ENCODE measurements at places on chromosomes 13 and 19.
A peak's percentile ranks its signal among the peaks of the same experiment; 100 is the strongest.

DNA sequence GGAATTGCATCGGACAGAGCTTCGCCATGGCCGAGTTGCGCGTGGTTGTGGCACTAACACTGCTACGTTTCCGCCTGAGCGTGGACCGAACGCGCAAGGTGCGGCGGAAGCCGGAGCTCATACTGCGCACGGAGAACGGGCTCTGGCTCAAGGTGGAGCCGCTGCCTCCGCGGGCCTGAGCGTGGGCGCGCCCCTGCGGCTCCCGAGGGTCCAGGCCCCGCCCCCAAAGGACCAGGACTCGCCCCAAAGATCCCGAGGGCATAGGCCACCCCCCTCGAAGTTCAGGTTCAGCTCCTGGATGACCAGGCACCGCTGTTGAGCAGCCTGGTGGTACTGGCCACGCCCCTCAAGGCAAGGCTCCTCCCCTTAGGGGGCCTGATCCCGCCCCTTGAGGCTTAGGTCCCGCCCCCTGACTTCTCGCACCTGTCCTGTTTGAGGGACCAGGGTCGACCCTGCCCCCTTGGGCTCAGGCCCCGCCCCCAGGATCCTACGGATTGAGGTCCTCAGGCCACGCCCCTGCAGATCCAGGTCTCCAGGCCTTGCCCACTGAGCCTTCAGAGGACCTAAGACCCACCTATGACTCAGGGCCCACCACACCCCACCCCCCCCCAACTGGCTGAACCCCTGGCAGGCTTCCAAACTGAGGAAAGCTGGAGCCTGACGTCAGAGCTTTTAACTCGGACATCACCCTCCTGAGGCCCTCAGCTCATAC, 43.1 kb downstream of the CYP4F22 start:
- no peak for DNase-seq

DNA sequence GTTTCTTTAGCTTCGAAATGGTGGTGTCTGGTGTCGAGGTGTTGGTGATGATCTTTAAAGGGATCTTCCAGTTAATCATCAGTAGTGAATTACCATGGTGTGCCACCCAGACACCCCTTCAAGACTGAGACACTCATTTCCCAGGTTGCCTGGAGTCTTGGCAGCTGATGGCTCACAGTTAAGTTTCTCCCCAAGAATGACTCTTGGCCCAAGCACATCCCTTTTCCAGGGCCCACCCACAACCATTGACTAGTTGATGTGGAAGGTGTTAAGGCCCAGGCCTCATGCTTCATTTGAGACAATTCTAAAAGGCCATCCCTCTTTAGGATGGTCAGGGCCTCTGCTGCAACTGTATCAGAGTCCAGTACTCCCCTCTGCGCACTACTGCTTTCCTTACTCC, 145.5 kb downstream of the FOXO1 start:
- DNase-seq: no peak

- no peak for DNase-seq
Measured at GRCh38 chr13:74596691-74597090, 462.5 kb upstream of the KLF12 start.

DNA sequence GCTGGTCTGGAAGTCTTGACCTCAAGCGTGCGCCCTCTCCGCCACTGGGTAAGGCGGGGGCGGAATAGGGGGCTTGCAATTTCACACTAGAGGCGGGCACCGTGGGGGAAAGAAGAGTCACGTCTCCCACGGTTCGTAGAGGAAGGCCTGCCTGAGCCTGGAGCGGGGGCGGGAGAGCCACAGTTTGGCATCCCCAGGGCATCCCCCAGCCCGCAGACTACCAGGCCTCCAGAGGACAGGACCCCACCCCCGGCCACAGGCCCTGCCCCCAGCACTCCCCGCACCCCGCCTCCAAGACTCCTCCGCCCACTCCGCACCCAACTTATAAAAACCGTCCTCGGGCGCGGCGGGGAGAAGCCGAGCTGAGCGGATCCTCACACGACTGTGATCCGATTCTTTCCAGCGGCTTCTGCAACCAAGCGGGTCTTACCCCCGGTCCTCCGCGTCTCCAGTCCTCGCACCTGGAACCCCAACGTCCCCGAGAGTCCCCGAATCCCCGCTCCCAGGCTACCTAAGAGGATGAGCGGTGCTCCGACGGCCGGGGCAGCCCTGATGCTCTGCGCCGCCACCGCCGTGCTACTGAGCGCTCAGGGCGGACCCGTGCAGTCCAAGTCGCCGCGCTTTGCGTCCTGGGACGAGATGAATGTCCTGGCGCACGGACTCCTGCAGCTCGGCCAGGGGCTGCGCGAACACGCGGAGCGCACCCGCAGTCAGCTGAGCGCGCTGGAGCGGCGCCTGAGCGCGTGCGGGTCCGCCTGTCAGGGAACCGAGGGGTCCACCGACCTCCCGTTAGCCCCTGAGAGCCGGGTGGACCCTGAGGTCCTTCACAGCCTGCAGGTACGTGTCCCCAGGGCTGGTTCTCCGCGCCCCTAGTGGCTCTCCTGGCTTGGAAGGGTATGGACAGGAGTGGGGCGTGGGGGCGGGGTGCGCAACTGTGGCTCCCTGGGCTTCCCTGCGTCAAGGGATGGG, at the start of gene ANGPTL4:
Gene ANGPTL4, plus strand, starts transcription at position 353 of the 969 bp plus-strand sequence. Its CDS starts 167 bp downstream, at position 520.
- DNase-seq: no peak

GRCh38 chr13:47076500-47076899, 179.6 kb upstream of the HTR2A start:
- no peak for DNase-seq

GRCh38 chr19:18590273-18591272, 2.0 kb downstream of the REX1BD start:
- peak; percentile 83 for DNase-seq

DNA sequence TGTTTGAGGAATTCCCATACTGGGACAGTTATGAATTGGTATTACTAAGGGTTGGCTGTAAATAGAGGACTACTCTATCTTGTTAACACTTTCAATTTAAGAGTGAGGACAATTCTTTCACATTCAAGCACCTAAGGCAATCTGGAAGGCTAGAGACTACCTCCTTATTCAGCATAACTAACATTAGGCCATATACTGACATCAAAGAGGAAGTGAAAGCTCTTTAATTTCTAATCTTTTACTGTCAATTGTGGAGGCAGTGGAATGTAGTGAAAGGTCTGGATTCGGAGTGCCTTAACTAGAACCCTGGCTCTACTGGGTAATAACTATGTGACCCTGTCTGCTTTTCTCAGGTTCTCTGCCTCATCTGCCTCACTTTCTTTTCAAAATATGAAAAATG, 134.0 kb downstream of the UFM1 start:
- no peak for DNase-seq

DNA sequence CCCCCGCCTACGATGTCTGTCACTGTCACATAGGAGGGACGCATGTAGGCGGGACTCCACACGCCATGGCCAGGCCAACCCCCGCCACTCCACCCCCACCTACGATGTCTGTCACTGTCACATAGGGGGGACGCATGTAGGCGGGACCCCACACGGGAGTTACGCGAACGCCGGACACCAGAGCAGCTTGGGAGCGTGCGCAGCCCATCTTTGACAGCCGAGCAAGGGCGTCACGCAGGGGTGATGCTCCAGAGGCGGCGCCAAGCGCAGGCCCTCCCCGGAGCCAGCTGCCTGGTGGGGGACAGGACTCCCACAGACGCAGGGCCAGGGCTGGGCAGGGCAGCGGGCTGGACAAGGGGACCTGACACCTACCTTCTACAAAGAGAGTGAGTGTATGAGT, 20.0 kb downstream of the ZNF787 start:
- DNase-seq: peak; percentile 51

- DNase-seq: no peak
Measured at GRCh38 chr19:18259893-18260292, 14.4 kb downstream of the IQCN start.

GRCh38 chr13:99085808-99086266, 108.0 kb upstream of the DOCK9 start:
- DNase-seq: peak; percentile 73

DNA sequence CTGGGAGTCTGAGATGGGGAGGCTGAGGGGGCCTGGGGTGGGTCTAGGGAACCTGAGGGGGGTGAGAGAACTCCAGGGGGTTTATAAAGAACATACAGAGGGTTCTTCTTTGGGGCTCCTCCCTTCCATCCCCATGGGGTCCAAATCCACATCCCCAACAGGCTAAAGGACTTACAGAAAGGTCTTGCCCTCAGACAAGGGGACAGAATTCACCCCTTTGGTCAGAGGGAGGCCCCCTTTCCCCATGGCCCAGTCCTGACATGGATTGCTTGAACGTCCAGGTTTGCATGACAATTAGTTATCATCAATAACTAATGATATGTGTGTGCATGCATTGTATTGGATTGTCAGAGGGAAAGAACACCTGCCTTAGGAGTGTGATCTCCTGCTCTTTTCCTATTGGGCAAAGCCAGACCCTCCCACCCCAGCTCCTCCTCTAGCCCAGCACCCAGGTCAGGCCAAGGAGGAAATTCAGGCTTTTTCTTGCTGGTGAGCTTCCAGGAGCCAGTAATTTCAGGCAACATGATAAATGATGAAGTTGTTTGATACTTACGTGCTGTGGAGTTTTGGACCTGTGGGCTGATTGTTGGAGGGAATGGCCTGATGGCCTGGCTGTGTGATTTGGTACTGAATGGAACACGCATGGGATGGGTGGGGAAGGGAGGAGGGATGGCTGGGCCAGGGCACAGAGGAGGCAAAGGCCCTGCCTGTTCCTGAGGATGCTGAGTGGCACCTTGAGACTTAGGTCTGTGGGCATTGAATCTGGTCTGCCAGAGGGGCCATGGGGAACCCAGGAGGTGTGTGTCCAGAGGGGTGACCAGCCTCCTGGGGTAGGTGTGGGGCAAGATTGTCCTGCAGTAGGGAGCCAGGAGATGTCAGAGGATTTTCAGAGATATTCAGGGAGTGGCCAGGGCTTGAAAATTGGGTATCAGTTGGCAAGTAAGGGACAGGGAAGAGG, 1.1 kb downstream of the KLHL26 start:
- DNase-seq: no peak

DNA sequence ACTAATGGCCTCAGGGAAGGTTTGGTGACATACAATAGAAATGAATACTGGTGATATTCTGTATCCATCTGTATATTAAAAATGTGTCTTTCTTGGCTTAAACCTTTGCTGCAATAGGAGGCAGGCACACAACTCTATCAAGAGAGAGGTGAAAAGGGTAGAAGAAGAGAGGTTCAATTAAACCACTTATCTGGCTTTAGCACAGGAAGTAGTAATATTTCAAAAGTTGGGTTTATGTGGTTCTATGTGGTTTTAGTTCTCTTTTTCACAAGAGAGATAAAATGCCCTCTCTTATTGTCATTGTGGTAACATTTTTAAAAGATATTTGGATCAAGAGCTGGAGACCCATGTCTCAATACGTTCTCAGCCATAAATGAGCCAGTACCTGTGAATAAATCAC, 146.2 kb upstream of the FNDC3A start:
- no peak for DNase-seq

DNA sequence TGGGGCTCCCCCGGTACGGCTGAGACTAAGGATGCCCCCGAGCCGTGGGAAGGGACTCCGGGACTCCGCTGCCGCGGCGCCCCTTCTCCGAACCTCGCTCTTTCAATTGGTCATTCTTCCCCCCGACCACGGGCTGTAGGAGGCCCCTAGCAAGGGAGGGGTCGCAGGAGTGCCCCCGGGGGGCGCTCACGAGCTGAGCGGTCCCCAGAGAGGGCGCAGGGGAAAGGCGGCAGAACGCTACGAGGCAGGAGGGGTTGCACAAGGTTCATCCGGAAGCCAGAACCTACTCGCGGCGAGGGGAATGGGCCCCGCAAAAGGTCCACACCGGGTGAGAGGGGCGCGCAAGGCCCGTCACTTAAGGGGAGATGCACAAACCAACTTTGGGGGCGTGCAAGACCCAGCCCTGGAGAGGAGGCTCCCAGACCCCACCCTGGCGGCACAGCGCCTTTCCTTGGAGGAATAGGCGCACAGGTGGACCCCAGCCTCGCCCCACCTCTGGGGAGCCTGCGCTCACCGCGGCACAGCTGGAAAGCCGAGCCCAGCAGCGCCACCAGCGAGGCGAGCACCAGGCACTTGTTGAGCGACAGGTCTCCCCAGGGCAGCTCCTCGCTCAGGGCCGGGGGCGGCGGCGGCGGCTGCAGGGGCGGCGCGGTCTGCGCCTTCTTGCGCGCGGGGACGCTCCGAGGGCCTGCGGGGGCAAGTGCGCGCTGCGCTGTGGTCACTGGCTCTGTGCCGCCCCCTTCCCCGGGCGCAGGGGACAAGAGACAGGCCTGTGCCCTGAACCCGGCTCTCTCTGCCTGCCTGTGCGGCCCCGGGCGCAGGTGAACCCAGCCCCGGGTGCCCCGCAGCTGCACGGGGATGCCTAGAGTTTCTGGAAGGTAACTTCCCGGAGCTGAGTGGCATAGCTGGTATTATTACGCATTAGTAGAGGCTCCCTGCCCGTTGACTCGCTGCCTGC, 2.8 kb downstream of the JSRP1 start:
- peak; percentile 54 for DNase-seq

DNA sequence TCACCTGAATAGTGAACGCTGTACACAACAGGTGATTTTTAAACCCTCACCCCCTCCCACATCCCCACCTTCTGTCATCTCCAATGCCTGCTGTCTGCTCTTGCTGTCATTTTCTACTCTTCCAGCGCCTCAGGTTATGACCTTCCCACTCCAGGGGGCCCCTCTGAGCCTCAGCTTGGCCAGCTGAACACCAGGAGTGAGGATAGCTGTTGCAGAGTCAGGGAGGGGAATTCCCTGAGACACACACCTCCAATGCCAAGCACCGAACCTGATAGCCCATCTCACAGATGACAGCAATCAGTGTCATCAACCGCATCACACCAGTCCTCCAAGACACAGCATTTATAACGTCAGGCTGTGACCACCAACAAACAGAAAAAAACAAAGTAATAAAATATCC, 193.5 kb downstream of the ZNF536 start:
- no peak for DNase-seq

DNA sequence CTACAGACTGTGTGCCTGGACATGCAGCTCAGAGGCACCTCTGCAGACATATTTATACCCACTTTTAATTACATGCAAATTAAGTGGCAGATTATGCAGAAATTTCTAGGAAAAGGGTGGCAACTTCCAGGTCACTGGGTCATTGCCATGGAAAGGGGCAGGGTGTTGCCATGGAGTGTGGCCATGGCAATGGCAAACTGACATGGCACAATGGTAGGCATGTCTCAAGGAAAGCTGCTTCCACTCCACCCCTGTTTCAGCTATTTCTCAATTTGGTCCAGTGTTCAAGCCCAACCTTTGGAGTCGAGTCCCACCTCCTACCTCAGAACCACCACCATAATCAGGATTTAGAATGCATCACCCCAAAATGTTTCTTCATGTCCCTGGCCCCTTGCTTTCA, 170.7 kb upstream of the TSHZ3 start:
- no peak for DNase-seq
